Ureter (tissue), 1 donor: ENCODE measurements at places on chromosomes 2 and 18. TPM values are rescaled to one million over a fixed set of nuclear protein-coding genes. Genes with fewer than 3 reads are reported as not detected.

DNA sequence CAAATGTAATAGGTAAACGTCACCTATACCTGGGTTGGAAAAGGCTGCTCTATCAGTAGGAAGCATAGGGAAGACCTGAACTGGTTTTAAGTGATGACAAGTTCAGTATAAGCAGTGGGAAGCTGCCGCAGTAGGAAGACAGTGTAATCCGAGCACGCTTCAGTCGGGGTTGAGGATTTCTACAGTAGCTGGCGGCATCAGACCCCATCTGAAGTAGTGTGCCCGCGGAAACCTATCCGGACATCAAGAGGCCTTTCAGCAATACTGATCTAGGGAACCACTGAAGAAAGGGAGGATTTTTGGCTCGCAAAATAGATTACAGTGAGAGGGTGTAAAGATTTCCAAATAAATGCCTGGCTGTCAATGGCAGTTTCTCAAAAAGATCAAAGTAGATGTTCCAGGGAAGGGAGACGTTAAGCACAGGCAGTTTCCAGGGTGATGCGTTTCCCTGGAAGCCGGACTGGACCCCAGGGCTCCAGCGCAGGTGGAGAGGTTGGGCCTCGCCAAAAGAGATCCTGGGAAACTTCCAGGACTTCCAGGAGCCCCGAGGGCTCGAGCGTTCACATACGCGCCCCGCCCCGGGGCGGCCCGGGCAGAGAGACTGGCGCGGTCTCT, 5.3 kb downstream of the LOXL3 start:
- no peak for DNase-seq

- no peak for DNase-seq
Observed at GRCh38 chr2:31962757-31963361, 47.9 kb downstream of the MEMO1 start.

DNA sequence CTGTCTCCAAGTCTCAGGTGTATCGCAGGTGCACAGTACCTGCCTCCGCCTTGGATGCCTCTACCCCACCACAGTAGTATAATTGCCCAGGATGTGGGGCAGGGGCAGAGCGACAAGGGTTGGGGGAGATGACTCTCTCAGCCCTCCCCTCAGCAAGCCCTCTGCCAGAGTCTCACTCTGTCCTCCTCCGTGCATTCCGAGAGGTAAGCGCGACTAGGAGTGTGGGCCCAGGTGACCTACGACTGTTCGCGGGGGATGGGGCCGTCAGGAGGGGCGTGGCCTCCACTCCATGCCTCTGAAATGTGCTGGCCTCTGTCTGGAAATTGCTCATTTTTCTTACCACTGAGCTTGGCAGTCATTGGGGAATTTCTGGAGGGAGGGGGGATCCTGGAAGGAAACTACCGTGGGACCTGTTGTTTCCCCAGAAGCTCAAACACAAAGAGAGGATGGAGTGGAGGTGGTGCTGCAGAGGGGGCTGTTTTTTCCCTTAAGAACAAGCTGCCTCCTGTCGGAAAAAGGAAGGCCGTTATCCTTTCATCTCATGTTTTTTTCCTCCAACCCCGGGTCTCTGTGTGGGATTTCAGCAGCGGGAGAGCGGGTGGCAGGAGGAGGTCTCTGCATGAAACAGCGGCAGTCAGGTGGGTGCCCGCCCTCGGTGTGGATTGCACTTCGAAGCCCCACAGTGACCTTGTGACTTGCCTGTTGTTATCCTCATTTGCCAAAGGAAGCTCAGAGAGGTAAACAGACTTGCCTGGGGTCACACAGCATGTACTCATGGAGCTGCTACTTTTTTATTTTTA, 13.0 kb upstream of the RALB start:
- no peak for DNase-seq

GRCh38 chr2:102238039-102238756, 51.4 kb downstream of the IL1RL2 start:
- DNase-seq: no peak

The UGT1A3 gene
- total RNA-seq: 20.8 TPM

The ZNF396 gene
- total RNA-seq: 4.8 TPM
